Fibroblast of villous mesenchyme (primary cell): ENCODE measurements at places on chromosomes 5 and 9.

- DNase-seq = no peak
Observed at GRCh38 chr5:140548300-140548688, 832 bp downstream of the EIF4EBP3 start.

DNA sequence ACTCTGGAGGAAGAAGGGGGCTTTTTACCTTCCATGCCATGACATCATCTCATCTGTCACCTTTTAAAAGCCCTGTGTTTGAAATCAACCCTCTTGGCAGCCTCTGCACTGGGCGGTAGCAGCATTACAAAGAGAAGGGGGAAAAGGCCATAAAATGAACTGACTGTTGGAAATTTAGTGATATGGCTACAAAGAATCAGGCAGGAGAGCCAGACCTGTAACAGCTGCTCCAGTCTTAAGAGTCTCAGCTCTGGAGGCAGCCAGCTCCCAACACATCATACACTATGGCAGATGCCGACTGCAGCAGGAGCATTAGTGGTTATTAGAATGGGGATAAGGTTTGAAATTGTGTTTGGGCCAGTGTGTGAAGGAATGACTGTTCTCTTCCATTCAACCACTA is 257.5 kb downstream of the DMAC1 start:
- DNase-seq = no peak

- no peak for DNase-seq
Observed at GRCh38 chr5:138037271-138037670, 4.4 kb upstream of the FAM13B start.

DNA sequence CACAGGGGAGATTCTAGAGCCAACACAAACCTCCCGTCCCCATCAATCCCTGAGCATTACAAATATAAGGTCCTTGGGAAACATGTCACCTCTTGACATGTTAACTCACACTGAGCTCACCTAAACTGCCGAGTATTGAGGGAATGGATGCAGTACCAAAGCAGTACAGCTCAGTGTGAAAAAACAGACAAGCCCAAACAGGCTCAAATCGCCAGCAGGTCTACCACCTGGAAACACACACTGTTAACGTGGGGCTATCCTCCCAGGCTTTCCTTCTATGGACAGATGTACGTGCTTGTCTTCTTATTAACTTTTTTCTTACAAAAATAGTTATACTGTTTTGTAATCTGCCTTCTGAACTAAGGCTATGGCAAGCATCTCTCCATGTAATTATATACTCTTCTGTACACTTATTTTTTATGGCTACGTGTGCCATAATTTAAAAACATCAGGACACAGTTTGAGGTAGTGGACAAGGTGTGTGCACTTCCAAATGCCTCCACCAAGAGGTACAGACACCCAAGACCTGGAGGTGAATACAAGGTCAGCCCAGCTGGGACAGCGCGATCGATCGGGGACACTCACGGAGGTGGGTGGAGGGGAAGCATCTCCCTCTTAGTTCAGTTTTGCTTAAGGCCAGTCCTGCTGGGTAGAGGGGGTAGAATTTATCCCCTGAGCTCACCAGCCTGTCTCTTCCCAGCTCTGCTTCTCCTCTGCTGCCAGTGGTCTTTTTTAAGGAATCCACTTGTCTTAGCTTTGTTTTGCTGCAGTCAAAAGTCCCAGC is 76.5 kb downstream of the DAP start:
- DNase-seq = no peak

GRCh38 chr5:94911276-94911675 is 292.8 kb downstream of the SLF1 start:
- no peak for DNase-seq

DNA sequence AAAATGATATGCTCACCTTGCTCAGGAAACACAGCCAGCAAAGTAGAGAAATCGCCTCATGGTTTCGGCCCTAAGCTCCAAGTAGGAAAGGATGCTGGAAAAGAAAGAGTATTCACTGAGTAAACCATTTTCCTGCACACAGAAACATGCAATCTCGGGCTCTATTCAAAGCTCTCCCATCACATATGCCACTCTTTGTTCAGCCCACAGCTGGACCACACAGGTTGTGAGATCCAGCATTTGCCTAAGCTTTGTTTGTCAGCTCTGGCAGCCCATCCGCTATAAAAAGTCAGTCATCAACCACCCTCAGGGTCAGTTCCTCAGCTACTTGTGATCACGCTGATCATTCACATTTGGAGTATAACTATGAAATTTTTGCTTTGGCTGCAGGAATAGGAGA is 96.5 kb upstream of the SMARCA2 start:
- DNase-seq = no peak

GRCh38 chr5:8474569-8474930 is 605.6 kb downstream of the MTRR start:
- no peak for DNase-seq

GRCh38 chr9:4689687-4690104 is 10.3 kb downstream of the CDC37L1 start:
- DNase-seq = no peak

DNA sequence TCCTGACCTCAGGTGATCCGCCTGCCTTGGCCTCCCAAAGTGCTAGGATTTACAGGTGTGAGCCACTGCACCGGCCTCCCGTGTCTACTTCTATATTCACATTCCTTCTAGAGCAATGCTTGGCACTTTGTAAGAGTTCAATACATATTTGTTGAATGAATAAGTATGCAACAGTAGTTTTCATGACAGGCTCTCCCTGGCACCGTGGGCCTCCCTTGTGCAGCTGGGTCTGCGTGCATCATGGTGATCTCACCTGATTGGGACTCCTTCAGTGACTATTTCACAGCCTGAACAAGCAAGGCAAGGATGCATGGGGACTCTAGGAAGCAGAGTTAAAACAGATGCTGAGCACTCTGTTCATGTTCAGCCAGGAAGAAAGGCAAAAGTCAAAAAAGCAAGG is 6.8 kb upstream of the ZBTB34 start:
- no peak for DNase-seq

DNA sequence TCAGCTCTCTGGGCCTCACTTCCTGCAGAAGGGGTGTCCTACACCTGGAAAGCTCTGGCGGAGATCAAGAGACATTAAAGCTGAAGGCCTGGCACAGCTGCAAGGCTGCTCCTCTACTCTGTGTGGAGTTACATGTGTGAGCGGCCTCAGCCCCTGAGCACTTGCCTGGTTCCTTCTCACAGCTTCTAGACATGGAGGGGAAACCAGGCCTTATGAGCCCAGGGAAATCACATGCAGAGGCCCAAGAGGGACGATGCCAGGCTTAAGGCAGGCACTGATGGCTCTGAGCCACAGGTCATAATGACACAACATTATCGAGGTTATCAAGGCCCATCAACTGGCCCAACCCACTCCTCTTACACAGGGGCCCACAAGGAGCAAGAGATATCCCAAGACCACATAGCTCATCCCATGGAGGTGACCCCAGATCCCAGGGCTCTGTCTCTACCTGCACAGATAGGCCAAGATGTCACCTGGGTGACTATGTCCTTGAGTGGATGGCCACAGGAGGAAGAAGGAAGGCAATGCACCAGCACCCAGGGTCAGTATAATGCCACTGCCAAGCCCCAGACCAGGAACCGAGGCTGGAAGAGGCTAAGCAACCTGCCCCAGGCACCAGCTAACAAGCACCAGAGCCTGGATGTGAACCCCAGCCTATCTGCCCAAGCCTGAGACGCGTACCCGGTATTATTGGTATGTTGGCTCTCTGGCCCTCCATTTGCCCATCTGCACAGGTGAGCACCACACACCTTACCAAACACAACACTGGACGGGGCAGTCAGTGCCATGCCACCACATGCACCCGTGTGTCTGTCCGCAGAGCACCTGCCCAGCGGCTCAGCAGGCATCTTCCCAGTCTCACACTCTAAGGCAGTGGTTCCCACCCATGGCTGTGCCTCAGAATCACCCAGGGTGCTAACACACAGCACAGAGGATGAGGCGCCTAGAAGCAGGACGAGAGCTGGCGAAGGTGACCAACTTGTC is 143.3 kb downstream of the GABBR2 start:
- DNase-seq = no peak

- DNase-seq = no peak
Observed at GRCh38 chr5:34409373-34409772, 246.8 kb upstream of the RAI14 start.

DNA sequence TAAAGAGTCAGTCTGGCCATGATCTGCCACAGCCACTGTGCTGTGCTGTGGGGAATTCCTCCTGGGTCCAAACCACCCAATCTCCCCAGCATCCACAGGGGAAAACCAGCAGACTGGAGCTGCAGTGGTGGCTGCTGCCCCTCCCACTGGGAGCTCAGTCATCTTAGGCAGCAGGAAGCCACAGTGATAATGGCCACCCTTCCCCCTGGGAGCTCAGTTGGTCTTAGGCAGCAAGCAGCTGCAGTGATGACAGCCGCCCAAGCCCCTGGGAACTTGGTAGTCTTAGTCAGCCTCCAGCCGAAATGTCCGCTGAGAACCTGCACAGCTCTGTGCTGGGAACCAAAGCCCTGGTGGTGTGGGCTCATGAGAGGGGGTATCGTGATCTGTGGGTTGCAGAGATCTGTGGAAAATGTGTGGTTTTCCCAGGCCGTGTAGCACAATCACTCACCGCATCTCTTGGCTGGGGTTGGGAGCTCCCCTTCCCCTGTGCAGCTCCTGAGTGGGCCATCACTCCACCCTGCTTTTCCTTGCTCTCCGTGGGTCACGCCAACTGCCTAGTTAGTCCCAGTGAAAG is 38.4 kb upstream of the SMIM15 start:
- DNase-seq = no peak

- no peak for DNase-seq
Observed at GRCh38 chr5:167644619-167645018, 646.8 kb upstream of the WWC1 start.

DNA sequence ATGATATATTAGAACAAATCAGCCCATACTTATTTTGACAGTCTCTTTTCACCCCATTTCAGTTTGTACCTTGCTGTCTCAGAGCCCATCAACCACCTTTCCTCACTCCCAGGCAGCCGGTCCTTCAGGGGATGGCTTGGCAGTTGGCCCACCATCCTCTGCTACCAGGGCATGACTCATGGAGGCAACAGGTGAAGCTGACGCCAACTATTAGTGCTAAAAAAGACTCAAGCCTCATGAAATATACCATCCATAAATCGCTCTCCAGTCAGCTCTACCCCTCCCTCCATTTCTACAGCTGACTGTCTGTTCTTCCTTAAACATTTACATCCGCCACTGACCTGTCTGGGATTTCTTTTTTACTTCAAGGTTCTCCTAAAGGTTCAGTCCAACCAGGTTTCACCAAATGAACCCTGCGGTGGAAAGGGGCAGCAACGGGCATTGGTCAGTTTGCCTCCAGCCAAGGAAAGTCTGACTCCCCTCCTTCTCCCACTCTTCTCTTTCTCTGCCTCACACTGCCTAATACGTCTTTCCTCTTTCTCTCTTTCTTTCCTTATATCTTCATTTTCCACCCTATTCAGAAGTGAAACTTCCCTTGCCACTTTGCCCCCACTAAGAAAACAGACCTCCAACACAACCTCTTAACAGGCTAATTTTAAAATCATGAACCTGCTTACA is 439.1 kb downstream of the RAB3C start:
- no peak for DNase-seq

GRCh38 chr5:57406641-57407040 is 76.0 kb downstream of the ACTBL2 start:
- DNase-seq = no peak

- DNase-seq = no peak
Observed at GRCh38 chr5:150313921-150314716, 11.4 kb upstream of the ARSI start.

DNA sequence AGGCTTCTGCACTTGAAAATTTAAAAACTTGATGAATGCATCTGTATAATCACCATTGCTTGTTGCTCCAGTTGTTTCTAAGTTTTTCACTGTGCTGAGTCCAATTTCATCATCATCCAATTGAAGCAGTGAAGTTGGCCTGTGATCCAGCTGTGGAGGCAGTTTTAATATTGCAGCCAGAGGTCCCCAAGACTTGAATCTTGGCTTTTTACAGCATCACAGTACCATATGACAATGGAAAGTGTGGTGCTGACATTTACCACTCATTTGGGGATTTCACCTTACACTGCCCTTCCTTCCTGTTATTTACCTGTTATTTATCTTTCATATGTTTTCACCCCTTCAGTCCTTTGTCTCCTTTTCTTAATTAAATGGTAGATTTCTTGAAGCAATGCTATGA is 76.2 kb upstream of the SPIN1 start:
- DNase-seq = no peak

DNA sequence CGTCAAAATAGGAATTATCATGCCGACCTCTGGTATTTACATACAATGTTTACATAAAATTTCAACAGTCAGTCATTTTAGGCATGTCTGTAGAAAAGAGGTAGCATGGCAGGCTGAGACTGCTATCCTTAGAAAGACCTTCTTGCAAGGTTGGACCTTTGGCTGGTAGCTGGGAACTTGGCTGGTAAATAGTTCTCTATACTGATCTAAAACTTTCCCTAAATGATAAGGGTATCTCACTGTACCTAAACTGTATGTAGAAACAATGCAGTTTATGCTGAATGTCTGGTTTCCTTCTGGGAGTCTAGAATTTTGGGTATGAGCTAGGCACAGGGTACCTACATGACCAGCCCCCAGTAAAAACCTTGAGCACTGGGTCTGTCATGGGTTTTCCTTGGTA is 18.0 kb downstream of the FEM1C start:
- no peak for DNase-seq

GRCh38 chr5:88675708-88676636 is 207.0 kb downstream of the MEF2C start:
- DNase-seq = peak; percentile 38

DNA sequence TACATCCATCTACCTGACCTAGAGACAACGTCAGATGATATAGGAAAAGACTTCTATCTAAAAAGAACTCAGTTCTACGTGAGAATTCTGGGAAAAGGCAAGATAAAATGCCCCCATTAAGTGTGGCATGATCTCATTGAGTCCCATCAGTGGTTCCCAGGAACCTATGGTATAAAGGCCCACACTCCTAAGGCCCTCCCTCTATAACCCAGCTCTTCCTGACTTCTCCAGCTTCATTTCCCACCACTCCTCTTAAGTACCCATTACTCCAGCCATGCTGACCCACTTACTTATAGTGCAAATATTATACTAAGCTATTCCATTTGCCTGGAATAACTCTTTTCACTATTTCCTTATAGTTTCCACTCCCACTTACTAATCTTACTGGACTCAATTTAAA is 95.4 kb upstream of the NR5A1 start:
- DNase-seq = no peak

DNA sequence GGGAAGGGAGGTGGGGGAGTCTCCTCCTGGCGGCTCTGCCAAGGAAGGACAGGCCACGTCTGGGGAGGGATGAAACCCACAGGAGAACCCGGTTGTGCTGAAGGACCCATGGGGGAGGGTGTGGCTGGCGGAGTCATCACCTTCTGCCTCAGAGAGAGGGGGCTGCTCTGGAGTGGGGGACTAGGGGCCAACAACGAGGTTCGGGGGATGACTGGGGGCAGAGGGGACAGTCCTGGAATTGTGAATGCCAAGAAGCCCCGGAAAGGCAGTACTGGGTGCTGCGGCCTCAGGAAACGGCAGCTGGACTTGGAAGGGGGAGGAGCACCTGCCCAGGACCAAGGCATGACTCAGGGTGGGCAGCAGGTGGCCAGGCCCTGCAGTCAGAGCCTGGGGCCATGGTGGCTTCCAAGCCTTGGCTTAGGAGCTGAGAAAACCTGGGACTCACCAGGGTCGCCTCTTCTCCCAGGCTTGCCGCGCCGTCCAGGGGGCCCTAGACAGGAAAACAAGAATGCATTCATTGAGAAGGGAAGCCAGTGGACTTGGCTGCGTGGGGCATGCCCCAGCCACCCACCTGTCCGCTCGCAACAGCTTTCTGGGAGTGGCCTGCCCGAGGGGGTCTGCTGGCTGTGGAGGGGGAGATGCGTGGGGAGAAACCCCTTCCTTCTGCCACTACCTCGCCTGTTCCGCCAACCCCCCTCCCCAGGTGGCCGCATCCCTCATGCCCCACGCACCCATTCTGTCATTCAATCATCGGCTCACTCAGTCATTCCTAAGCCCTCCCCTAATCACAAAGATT is 74.0 kb upstream of the PHYKPL start:
- DNase-seq = no peak
